ENCODE measurements at places on chromosomes 4 and X. TPM values are rescaled to one million over a fixed set of nuclear protein-coding genes. Genes with fewer than 3 reads are reported as not detected.

The ZNF157 gene
- total RNA-seq, result 0.40 TPM

The BEX4 gene
- 10.7 TPM for total RNA-seq

The TRIM2 gene
- total RNA-seq, result 0.94 TPM

The TMEM31 gene
- not detected for total RNA-seq

The MAGEA12 gene
- total RNA-seq, result not detected

The WDR17 gene
- 3.9 TPM for total RNA-seq
